ENCODE measurements at places on chromosomes 4 and X.

DNA sequence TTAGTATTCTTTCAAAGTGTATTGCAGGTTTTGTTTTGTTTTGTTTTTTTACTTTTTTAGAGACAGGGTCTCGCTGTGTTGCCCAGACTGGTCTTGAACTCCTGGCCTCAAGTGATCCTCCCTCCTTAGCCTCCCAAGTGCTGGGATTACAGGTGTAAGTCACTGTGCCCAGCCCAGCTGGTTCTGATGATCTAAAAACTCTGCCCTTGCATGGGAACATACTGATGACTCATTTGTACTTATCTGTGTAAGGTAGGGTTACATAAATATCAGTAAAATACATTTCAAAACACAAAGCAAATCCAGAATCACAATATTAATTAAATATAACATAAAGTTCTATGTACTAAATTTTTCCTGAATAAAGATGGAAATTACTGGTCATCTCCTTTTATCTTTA, 7.4 kb upstream of the SLC9B1 start:
- no peak for DNase-seq

DNA sequence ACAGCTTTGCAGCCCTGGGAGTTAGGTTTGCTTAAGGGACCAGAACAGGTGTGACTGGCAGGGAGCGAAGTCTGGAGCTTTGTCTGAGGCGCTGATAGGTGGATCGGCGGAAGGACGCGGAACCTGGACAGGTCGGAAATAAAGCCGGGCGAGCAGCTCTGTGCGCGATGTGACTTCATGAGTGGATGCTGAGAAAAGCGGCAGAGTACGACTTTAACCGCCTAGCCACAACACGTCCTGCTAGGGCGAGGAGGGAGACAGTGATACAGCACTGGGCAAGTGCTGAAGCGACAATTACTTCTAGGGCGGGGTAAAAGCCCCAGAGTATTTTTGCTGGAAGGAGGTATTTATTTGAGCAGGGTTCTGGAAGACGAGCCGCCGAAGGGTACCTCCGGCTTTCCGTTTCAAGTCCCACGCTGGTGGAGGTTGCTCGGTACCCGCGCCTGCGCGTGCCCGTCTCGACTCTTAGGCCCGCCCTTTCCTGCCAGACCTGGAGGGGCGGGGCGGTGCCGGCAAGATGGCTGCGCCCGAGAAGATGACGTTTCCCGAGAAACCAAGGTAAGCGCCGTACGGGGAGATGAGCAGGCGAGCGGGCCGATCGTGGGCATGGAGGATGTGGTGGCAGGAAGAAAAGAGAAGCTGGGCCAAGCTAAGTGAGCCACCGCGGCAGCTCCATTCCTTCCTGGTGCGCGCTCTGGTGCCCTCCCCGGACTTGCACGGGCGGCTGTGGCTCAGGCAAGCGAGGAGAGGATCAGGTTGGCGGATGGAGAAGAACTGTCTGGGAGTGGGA, at the start of gene ZRSR2:
TSS of gene ZRSR2 (plus strand) at position 506 of the 790 bp plus-strand sequence. CDS start at position 518, 12 bp downstream.
- DNase-seq, result peak; percentile 88

- no peak for DNase-seq
Measured at GRCh38 chr4:132479543-132479942, 669.6 kb upstream of the PCDH10 start.

DNA sequence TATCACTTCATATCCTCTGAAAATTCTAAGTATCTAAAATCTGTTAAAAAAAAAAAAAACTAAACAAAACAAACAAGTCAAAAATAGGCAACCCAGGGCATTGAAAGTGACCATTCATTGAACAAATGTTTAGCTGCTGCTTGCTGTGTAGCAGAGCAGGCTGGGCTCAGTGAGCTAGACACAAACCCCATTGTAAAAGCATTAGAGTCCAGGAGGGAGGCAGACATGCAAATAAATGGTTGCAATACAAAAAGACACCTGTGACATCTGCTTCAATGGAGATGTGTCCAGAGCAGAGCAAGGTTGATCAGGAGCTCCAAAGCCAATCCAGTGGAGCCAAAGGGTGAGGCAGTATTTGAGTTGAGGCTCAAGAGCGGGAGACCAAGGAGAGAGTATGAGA, 267.3 kb upstream of the GATB start:
- no peak for DNase-seq

DNA sequence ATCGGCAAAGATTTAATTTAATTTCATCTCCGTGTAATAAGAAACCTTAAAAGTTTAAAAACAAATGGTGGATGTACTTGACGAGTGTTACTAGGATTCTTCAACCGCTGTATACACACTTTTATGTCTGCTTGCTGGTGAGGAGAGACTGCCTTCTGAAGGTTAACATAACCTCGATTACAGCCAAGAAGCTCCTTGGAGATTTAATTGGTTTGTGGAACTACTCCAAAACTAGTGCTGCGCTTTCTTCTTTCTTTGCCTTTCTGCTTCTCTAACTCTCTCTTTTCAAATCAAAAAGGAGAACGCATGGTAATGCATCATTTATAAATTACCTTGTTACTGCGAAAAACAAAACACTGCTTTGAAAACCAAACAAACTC, 109.0 kb downstream of the ANTXR2 start:
- no peak for DNase-seq

GRCh38 chrX:71111921-71112431, 599 bp upstream of the IL2RG start:
- peak; percentile 61 for DNase-seq

All from CD4-positive, alpha-beta T cell treated with Interleukin-12 subunit alpha and Interleukin-12 subunit beta, for 1 hour (primary cell).